ENCODE measurements at places on chromosomes 6 and 20.

DNA sequence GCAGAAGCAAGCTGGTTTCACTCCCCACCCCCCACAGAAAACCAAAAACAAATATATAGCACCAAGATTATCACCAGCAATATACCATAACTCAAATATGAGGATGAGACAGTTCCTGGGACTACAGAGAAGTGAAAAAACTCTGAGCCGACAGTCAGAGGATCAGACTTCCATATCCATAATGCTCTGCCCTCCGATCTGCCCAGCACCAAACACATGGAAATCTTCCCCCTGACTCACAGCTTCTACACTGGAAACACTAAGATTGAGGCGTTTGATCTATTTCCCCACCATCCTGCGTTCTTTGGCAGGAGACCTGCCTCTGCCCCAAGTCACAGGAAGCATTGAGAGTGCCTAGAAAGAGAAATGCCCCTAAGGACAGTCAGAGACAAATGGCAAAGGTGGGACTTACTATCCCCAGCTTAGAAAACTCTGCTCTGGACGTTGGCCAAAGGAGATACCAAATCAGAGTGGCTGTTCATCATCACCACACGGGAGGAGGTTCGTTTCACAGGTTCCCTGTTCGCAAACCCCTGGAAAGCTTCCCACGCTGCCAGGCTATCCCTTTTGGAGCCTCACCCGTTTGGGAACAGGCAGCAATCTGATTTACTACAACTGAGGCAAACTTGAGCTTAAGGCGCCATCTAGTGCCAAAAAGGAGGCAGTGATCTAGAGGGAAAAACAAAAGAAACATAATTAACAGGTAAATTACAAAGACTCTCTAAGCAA lies 48.7 kb upstream of the SRSF6 start:
- DNase-seq, result no peak

DNA sequence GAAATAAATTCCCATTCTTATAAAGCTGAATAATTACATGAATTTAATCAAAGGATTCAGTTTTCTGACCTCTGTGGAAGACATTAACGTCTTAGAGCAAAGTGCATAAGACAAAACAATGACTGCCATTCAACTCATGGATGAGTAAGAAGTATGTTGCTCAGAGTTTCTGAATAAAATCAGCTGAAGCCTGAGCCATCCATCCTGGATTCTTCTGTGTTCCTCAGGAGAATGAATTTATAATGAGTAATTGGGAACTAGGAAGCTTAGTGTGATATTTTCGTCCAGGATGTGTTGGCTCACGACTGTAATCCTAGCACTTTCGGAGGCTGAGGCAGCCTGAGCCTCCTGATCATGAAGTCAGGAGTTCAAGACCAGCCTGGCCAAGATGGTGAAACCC lies 62.8 kb downstream of the PERP start:
- no peak for DNase-seq

- DNase-seq, result no peak
Measured at GRCh38 chr6:90315986-90316385, 19.3 kb upstream of the BACH2 start.

DNA sequence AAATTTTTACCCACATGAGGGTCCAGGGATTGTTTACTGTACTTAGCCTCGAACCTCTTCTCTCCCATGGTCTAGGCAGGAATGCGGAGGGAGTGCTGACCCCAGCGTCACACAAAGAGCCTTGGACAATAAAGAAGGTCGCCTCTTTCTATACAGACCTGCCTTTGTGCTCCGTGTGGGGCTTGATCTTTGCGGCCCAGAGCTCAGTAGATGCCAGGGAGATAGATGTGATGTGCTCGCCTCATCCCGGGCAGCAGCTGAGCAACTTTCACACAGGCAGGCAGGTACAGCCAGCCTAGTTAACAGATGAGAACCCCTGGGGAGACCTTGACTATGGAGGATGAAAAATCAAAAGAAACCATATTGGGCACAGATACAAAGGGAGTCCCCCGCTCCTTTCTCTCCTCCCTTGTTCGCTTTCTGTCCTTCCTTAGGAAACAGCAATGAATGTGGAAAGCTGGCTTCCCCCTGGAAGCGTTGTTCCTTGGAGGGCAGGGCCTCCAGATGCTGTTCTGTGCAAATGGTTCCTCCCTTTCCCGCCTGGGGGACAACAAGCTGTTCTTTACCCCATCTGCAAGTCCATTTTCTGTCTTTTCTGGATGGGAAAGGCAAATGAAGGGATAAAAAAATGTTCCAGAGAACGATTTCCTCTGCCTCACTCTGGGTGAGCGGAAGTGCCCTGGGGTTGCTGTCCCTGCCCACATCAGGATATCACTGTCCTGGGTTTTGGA lies 128.3 kb downstream of the OLIG3 start:
- no peak for DNase-seq

DNA sequence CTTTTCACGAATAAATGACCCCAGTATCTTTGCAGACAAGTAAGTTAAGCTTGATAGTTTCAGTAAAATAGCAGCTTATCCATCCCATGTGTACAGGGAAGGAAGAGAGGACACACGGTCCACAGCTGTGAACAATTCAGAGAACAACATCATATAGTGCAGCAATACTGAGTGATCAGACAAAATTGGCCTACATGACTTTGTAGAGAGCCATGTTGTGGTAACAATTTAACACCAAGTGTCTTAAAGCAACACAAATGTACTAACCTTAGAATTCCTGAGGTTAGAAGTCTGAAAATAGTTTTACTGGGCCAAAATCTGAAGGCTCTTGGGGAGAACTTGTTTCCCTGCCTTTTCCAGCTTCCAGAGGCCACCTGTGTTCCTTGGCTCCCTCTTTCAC lies 12.5 kb downstream of the FAM184A start:
- DNase-seq, result no peak

GRCh38 chr6:135300576-135300975 lies 119.5 kb downstream of the MYB start:
- DNase-seq, result no peak

DNA sequence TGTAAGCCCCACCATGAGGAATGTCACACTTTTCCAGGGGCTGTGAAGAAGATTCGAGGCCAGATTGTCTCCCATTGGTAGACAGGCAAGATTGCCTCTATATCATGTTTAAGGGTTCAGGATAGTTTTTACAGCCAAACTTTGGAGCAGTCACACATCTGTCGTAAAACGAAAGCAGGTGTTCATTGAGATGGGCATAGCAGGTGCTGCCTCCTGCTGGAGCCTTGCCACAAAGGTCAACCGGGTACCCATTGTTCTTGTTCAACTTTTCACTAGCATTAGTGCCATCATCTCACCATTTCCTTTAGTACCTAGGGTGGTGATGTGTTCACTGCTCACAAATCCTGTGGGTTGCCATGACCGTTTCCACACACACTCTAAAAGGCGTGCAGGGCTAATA lies 198.3 kb downstream of the HTR1B start:
- no peak for DNase-seq

DNA sequence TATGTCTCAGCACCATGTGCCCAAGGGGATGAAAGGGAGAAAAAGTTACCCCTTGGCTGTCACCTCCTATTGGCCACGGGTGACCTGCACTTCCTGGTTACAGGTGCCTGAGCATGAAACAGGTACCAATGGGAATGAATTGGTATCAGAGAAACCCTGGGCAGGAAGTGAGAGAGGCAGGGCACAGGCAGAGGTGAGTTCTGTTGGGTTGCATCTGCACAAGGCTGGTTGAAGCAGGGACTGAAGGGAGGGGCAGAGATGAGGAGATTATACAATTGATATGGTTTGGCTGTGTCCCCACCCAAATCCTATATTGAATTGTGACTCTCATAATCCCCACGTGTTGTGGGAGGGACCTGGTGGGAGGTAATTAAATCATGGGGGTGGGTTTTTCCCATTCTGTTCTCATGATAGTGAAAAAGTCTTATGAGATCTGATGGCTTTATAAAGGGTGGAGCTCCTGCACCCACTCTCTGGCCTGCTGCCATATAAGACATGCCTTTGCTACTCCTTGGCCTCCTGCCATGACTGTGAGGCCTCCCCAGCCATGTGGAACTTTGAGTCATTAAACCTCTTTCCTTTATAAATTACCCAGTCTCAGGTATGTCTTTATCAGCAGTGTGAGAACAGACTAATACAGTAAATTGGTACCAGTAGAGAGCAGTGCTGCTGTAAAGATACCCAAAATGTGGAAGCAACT lies 291.8 kb downstream of the LRFN2 start:
- no peak for DNase-seq

DNA sequence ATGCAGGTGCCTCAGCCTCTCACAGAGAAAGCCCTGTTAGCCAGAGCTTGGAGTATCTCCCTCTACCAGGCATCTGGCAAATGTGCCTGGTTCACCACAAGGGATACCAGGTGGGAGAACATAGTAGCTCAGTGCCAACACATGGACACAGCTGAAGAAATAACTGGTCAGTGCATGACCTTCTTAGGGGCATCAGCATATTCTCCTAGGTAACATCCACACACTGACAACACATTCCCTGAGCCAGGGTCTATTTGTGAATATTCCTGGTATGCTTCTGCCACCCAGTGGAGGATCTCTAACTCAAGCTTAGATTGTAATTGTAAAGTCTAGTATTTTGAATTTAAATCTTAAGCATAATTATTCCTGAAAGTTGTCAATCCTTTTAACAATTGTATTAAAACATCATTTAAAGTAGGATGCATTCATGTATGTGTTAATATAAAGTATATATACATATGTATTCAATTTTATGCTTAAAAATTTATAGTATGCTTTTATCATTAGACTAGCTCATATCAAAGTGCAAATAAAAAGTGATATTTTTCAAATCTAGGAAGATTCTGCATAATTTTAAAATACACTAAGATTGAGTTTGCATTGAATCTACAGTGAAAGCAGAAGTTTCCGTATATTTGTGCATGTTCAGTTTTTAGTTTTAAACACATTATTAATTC lies 45.3 kb upstream of the COL21A1 start:
- DNase-seq, result peak; percentile 29

GRCh38 chr6:168916576-168917211 lies 337.0 kb downstream of the THBS2 start:
- DNase-seq, result no peak

- no peak for DNase-seq
Measured at GRCh38 chr6:13417954-13418353, 69.4 kb downstream of the GFOD1 start.

GRCh38 chr20:34824026-34824425 lies 1.4 kb downstream of the NCOA6 start:
- DNase-seq, result no peak

DNA sequence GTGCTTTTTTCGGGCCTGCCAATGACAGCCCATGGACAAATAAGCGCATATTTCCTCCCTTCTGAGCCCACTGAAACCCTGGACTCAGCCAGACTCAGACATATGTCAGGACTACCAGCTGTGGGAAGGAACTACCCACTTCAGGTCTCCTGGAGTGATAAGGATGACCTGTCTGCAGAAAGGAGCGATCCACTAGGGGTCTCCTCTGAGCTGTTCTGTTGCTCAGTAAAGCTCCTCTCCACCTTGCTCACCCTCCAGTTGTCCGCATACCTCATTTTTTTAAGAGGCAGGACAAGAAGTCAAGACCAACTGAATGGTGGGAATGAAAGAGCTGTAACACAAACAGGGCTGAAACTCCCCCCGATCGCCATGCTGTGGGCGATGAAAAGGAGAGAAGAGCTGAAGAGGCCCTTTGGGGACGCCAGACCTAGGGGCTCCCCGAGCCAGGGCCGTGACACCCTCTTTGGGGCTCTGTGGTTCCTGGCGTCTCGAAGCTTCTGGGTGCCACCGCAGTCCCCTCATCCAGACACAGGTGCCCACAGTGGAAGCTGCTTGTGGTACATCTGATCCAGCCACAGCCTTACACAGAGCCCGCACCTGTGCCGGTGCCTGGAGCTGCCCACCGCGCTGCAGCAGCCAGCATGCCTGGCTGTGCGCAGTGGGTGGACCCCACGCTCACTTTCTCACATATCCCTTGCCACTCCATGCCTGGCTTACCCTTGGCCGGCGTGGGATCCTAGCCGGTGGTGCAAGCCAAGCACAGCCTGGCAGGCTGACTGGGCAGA lies 68.8 kb downstream of the EYS start:
- peak; percentile 8 for DNase-seq

DNA sequence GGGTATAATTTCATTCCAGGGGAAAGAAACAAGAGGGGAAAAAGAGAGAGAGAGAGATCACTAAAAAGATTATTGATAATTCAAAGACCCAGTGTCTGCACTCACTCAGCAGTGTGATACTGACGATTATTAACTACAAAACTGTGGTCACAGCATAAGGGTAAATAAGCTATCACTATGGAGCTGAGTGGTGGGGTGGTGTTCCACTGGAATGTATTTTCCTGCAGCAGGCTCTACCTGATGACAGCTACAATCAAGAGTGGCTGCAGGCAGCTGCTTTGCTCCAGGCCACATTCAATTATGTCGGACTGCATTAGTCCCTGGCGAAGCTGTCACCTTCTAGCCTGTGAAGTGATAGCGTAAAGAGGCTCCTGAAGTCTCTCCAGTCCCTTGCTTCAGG lies 122.2 kb upstream of the TFAP2D start:
- DNase-seq, result no peak

DNA sequence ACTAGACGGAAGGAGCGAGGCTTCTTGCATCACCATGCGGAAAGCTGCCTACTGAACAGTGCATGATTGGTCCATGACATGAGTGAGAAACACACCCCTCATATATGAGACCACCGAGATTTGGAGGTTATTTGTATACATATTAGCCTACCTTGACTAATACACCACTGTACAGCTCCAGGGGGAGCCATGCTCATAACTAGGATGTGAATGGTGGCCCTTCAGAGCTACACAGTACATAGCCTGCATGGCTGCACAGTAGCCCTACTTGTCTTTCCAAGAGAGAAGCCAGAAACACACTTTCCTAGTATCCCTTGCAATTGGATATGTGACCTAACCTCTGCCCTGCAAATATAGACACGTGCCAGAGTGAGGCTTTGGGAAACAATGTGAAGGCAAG lies 21.8 kb upstream of the MCUR1 start:
- no peak for DNase-seq

GRCh38 chr20:62347151-62347404 lies 20.0 kb downstream of the LAMA5 start:
- no peak for DNase-seq

GRCh38 chr6:159105716-159106115 lies 60.9 kb upstream of the TAGAP start:
- no peak for DNase-seq

All from NCI-H1930 (cell line).